Trophoblast cell (in vitro differentiated cells and primary cell): ENCODE measurements at places on chromosomes 2 and 18.

- no peaks in the 10 kb centered on the region for H3K4me1 ChIP-seq
- H3K27ac ChIP-seq: no peak overlapping the region
- H3K27me3 ChIP-seq: no peaks in the 10 kb centered on the region
- no peak overlapping the region for H3K4me3 ChIP-seq
Observed at GRCh38 chr18:3806656-3807055, 356.7 kb downstream of the TGIF1 start.

DNA sequence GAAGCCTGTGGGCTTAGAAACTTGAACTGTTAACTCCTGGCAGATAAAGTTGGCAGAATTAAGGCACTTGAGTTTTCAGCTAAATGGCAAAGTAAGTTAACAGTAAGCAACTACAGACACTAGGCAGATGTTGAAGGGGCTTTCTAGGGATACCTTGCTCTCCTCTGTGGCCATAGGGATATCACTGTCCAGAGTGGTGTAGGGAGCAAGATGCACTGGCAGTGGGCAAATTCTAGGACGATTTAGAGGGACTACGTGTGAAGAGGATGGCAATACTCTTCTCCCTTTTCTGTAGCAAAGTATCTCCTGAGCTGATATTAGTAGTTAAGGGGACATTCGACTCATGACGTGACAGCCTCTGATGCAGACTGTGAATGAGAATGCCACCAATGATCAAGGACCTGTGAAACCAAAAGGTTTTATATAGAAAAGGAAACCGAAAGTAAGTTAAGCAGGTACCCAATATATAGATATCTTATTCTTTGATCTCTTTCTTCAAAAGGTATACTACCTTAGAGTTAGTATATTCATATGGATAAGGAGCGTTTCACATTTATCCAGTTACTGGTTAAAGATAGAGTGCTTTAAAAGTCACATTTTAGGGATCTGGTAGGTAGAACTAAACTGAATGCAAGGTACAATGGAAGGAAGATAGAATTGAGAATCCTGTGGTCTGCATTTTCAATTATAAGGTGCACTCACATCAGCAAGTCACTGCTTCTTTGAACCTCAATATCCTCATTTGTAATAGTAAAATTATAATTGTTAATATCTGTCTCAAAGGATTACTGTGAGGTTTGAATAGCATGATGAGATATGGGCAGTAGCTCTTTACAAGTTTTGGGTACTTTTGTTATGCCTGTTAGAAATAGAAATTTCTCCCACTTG lies 106.4 kb downstream of the KCNH7 start:
- no peak for DNase-seq
- no peak overlapping the region for H3K27ac ChIP-seq
- H3K27me3 ChIP-seq: no peaks in the 10 kb centered on the region
- H3K4me3 ChIP-seq: no peak overlapping the region
- peaks cover 4% of the 10 kb centered on the region for H3K4me1 ChIP-seq

GRCh38 chr2:10661846-10662245 lies 27.9 kb downstream of the NOL10 start:
- DNase-seq: no peak
- H3K27ac ChIP-seq: no peak overlapping the region
- H3K4me1 ChIP-seq: no peaks in the 10 kb centered on the region
- no peaks in the 10 kb centered on the region for H3K27me3 ChIP-seq

DNA sequence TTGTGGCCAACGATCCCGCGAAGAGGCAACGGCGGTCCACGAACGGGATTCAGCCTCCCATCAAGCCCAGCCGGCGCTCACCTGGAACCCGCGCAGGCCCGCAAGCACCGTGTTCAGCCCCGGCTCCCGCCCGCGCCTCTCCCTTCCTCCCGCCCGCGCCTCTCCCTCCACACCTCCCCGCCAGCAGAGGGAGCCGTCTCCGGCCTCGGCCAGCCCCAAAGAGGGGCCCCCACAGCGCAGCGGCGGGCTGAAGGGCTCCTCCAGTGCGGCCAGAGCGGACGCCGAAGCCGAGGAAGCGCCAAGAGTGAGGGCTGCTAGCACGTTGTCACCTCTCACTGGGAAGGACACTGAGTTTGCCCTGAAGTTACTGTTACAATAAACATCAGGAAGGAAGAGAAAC lies 55.3 kb upstream of the LAPTM4A start:
- peaks cover under 1% of the 10 kb centered on the region for H3K36me3 ChIP-seq
- peaks cover 5% of the 10 kb centered on the region for H3K4me1 ChIP-seq
- no peak overlapping the region for H3K27ac ChIP-seq
- H3K4me3 ChIP-seq: no peak overlapping the region
- peak; percentile 52 for DNase-seq
- H3K27me3 ChIP-seq: no peaks in the 10 kb centered on the region

DNA sequence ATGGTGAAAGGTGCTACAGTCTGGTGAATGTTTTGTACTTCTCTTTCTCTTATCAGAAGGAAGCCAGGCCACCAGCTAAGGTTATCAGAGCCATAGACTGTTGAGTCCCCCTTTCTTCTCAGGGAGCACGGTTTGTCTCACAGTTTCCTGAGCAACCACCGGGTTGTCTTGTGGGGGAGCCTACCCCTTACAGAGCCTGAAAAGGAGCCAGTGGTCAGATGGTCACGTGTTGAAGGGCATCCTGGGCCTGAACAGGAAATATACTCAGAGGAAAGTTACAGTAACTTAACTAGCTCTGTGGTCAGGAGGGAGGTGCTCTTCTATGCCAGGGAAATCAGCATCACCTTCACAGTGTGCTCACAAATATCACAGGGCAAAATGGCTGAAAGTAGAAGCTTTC lies 11.6 kb downstream of the CD28 start:
- H3K4me1 ChIP-seq: no peaks in the 10 kb centered on the region
- no peaks in the 10 kb centered on the region for H3K36me3 ChIP-seq
- H3K4me3 ChIP-seq: no peak overlapping the region
- no peak overlapping the region for H3K27ac ChIP-seq
- no peak for DNase-seq
- H3K27me3 ChIP-seq: no peaks in the 10 kb centered on the region

DNA sequence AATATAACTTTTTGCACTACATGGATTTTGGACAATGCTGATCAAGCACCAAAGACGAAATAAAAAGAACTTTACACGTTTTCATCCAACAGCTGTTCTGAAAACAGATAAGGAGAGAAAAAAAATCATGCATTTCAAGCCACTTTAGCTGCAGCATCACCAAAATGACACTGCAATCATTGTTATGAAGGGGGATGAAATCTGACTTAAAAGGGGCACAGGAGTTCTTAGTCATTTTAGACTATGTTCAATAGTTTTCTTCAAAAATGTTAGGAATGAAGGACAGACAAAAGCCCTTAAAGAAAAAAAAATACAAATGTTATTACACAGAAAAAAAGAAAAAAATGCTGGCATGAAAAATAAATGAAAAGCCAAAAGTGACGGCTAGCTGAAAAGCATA lies 71.2 kb downstream of the CUL3 start:
- no peak overlapping the region for H3K27ac ChIP-seq
- peaks cover 2% of the 10 kb centered on the region for H3K4me1 ChIP-seq
- no peak for DNase-seq
- H3K36me3 ChIP-seq: no peaks in the 10 kb centered on the region
- no peak overlapping the region for H3K4me3 ChIP-seq

- H3K36me3 ChIP-seq: peaks cover 3% of the 10 kb centered on the region
- no peak for DNase-seq
- H3K27ac ChIP-seq: peak overlapping the region; percentile 43
- no peaks in the 10 kb centered on the region for H3K4me1 ChIP-seq
Observed at GRCh38 chr2:40113272-40113968, 334.4 kb upstream of the THUMPD2 start.

DNA sequence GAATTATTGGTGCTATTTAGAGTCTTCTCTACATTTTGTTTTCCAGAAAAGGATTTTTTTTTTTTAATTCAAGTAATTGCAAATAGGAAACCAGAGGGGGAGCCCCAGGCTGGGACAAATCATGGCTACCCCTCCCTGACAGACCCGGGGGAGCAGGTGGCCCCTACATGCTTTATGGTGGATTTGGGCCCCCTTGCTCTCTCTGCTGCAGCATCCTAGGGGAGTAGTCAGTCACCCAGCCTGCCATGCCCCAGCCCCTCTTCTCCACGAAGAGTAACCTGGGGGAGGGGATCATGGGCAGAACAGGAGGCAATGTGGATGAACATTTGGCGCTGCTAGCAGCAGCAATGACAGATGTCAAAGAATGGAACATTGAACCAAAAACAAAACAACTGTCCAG lies 4.6 kb downstream of the C2orf81 start:
- no peaks in the 10 kb centered on the region for H3K27me3 ChIP-seq
- H3K36me3 ChIP-seq: no peaks in the 10 kb centered on the region
- no peak overlapping the region for H3K4me3 ChIP-seq
- no peak for DNase-seq
- H3K27ac ChIP-seq: no peak overlapping the region

- no peaks in the 10 kb centered on the region for H3K27me3 ChIP-seq
- H3K27ac ChIP-seq: no peak overlapping the region
- no peak for DNase-seq
- no peaks in the 10 kb centered on the region for H3K4me1 ChIP-seq
Observed at GRCh38 chr18:49100226-49100968, 149.6 kb upstream of the SMAD7 start.
